Natural killer cell treated with Interleukin-12 subunit alpha and Interleukin-12 subunit beta and Interleukin-15 and Interleukin-18, amount 100 ng/mL, for 72 hours (primary cell): ENCODE measurements at places on chromosomes 12 and 14. TPM values are rescaled to one million over a fixed set of nuclear protein-coding genes. Genes with fewer than 3 reads are reported as not detected.

GRCh38 chr12:67991158-67991557 is 1.9 kb downstream of the IFNG-AS1 start:
- no peak for DNase-seq

DNA sequence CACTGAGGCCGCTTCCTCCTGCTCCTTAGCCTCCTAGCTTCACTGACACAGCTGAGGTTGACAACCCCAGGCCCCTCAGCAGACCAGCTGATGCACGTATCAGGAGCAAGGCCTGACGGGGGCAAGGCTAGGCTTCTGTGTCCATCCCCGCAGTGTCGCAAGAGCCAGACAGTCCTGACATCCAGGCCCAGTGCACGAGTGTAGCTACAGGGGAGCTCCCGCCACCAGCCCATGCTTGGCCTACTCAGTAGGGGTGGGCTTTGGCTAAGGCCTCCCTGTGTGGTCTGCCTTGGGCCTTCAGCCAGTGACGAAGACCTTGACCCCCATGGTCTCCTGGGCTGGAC is 179.1 kb downstream of the DPF3 start:
- DNase-seq: no peak

GRCh38 chr14:94143239-94143638 is 13.8 kb upstream of the IFI27L2 start:
- DNase-seq: no peak

GRCh38 chr12:14256555-14257169 is 108.8 kb upstream of the ATF7IP start:
- DNase-seq: peak; percentile 87

DNA sequence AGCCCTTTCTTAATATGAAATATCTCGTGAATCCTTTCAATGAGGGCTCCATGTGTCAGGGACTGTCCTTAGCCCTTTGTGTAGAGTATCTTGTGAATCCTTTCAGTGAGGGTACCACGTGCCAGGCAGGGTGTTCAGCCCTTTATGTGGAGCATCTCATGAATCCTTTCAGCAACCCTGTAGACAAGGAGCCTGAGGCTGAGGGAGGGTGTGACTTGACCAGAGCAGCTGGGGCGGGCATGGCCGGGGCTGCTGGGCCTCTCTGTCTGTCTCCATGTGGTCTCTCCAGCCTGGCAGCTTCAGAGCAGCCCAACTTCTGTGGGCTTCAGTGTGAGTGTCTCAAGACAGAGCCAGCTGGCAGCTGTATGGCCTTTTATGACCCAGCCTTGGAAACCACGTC is 140.2 kb downstream of the AACS start:
- DNase-seq: no peak

GRCh38 chr14:65949711-65950516 is 536.3 kb upstream of the CCDC196 start:
- no peak for DNase-seq

- no peak for DNase-seq
Observed at GRCh38 chr14:24853446-24853845, 196.5 kb downstream of the STXBP6 start.

DNA sequence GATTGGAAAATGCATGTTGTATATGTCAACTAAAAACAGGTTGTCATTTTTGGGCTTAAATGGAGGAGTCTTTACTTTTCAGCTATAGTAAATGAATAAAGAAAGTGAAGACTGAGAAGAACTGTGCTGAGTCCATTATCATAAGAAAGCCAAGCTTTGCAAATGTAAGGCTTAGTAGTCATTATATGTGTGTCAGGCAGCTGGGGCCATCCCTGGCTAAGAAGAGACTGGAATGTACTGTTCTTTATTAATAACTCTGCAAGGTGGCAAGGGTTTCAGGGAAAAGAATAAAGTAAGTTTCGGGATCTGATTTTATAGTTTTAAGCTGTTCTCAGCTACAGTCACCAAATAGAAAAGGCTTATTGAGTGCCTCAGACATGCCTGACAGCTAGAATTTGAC is 48.7 kb downstream of the SRGAP1 start:
- DNase-seq: no peak

DNA sequence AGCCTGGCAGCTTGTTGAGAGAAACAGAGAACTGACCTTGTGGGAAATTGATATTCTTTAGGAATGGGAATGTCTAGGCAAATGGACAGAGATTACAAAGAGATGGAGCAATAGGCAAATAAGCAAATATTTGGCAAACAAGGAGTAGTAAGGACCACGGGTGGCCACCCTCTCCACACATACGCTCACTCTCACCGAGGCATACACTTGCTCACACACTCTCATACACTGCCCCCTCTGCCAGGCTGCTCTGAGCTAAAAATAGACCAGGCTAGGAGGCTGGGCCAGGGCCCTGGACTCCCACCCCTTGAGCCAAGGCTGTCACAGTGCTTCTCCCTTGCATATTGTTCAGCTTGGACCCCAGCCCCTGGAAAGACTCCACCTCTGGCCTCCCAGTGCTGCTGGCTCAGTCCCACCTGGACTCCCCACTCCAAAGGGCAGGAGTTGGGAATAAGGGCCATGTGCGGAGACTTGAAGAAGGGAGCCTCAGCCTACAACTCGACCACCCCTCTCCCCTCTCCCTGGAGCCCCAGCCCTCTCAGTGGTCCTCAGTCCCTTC is 1.1 kb downstream of the PPP1R1A start:
- DNase-seq: no peak

GRCh38 chr14:103904493-103905107 is 23.7 kb upstream of the TDRD9 start:
- no peak for DNase-seq

GRCh38 chr12:72272091-72272661 is at the start of gene TRHDE:
Gene TRHDE, plus strand, starts transcription at chr12:72272370. Its CDS starts 274 bp downstream, at chr12:72272644.
- no peak for DNase-seq

DNA sequence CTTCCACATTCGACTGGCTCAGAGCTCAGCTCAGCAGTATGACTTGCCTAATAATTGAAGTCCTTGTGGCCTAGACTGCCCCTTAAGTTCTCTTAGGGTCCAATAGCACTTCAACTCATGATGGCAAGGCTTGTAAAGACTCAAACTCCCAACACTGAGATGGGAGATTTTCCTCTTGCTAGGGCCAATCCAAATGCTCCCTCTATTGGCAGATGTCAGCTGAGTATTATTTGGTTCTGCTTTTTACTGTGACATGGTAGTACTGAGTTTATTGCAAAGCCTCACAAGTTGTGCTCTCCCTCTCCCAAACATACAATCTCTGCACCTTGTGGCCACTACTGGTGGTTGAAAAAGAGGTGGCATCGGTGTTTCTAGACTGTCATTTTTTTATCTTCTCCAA is 164.2 kb downstream of the ALG10 start:
- DNase-seq: no peak

- DNase-seq: no peak
Observed at GRCh38 chr12:117680312-117680711, 288.5 kb downstream of the KSR2 start.

DNA sequence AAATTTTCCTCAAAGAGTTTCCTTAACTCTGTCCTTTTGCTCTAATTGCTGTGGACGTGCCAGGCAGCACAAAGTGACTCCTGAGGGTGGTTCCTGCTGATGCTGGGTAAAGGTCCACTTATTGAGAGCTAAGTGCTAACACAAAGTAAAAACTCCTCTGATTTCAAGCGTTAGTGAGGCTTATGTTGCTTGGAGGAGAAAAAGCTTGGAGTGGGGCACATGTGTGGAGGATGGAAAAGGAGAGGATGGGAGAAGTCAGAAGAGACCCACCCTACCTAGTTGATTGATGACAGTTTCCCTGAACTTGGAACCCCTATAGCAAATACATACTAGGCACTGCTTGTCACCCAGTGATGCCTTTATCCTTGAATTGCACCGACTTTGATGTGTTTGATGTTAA is 10.1 kb upstream of the SLC11A2 start:
- DNase-seq: no peak

DNA sequence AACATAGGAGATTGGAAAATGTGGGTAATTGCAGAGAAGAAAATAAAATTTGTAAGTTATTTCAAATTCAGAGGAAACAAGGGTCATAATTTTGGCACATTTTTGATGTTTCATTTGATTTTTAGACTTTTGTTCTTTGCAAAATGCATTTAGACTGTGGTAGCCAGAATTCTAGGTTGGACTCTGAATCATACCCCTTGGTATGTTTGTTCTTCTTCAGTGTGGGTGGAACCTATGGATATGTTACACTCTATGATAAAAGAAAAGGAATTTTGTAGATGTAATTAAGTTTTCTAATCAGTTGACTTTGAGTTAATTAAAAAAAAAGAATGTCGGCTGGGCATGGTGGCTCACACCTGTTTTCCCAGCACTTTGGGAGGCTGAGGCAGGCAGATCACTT is 827.0 kb downstream of the AACS start:
- DNase-seq: no peak

MORN3 gene
- 0.17 TPM for total RNA-seq

OR4E2 gene
- not detected for total RNA-seq

CIROP gene
- total RNA-seq: not detected

ZDHHC22 gene
- total RNA-seq: not detected
